Mammary epithelial cell (primary cell): ENCODE measurements at places on chromosomes 5 and 9. TPM values are rescaled to one million over a fixed set of nuclear protein-coding genes. Genes with fewer than 3 reads are reported as not detected.

- DNase-seq: no peak
Observed at GRCh38 chr9:92631452-92632343, 38.2 kb downstream of the IPPK start.

GRCh38 chr5:179310439-179311090 is 34.7 kb downstream of the ADAMTS2 start:
- no peak for DNase-seq

GRCh38 chr5:178113141-178113787 is at the start of gene N4BP3:
N4BP3 (plus strand) TSS chr5:178113532; CDS start chr5:178119584, 6,052 bp downstream.
- DNase-seq: peak; percentile 82

GRCh38 chr5:102931085-102931725 is 176.1 kb downstream of the PAM start:
- DNase-seq: no peak

GRCh38 chr5:130425424-130425823 is 521.2 kb downstream of the CHSY3 start:
- no peak for DNase-seq

GRCh38 chr5:75239681-75240080 is 3.0 kb upstream of the ANKRD31 start:
- DNase-seq: peak; percentile 68

- no peak for DNase-seq
Observed at GRCh38 chr5:140551872-140552271, 4.4 kb downstream of the EIF4EBP3 start.

Gene SLC12A2
- total RNA-seq: 22.2 and 24.1 TPM in 2 replicates

Gene NTNG2
- total RNA-seq: 1.0 TPM
